ENCODE measurements at places on chromosomes 11 and 22.
A peak's percentile ranks its signal among the peaks of the same experiment; 100 is the strongest.

DNA sequence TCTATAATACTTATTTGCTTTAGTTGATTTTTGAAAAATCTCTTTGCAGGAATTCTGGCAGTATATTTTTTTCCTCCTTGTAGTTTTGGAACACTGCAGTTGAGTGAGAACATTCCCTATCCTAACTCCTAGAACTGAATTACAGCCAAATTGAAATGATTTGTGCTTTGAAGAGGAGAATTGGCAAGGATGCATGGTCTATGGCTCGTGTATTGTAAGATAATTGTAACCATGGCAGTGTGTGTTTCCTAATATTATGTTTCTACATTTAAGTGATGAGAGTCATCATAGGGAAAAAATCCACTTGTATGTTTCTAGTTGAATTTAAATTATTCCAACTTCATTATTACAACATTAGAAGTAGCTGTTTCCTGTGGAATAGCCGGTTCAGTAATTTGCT, 80.9 kb upstream of the MYO18B start:
- no peak for DNase-seq

DNA sequence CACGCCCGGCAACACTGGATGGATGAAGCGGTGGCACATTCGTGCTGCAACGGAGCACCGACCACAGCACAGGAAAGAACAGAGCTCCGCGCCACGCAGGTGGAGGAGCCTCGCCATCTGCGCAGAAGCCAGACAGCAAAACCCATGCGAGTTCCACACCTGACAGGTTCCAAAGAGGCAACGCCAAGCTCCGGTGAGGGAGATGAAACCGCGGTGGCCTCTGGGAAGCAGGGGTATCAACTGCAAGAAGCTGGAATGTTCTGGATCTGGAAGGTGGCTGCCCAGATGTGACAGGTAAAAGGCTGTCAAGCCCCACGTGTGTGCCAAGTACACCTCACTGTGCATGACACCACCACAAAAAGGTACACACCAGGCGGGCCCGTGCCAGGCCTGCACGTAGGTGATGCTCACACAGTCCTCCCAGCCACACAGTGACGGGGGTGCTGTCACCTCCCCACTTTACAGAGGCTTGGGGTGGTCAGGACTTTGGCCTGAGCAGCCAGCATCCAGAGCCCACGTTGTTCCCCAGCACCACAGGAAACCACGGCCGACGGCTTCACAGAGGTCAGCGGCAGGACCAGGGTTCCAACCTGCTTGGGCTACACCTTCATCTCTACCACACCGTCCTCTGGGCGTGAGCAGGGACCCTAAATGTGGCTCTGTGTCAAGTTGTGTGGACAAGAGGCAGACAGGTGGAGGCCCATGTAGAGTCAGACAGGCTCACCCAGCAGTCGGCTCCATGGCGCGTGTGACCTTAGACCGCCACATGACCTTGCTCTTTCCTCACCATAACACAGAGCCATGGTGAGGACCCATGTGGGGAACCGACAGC, 19.7 kb upstream of the EFCAB6 start:
- DNase-seq = no peak

DNA sequence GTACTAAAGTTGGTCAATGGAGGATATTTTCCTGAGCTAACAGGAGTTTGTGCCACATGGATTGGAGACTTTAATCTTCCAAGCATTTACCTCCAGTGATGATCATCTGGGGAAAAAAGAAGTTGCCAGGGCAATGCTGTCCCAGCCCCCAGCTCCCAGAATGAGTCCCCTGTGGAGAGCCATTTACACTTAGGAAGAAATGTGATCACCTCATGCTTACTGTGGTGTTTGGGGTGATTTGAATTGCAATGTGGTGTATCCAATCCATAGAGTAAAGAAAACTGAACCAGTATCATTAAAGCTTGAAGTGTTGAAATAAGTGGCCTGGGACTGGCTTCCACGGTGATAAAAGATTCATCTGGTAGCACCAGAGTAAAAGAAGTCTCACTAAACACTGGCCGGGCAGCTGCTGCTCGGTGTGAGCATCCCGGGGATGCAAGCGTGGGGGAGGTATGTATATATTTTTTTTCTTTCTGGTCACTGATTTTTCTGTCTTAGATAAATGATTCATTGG, 117.2 kb upstream of the NTM start:
- DNase-seq = no peak

DNA sequence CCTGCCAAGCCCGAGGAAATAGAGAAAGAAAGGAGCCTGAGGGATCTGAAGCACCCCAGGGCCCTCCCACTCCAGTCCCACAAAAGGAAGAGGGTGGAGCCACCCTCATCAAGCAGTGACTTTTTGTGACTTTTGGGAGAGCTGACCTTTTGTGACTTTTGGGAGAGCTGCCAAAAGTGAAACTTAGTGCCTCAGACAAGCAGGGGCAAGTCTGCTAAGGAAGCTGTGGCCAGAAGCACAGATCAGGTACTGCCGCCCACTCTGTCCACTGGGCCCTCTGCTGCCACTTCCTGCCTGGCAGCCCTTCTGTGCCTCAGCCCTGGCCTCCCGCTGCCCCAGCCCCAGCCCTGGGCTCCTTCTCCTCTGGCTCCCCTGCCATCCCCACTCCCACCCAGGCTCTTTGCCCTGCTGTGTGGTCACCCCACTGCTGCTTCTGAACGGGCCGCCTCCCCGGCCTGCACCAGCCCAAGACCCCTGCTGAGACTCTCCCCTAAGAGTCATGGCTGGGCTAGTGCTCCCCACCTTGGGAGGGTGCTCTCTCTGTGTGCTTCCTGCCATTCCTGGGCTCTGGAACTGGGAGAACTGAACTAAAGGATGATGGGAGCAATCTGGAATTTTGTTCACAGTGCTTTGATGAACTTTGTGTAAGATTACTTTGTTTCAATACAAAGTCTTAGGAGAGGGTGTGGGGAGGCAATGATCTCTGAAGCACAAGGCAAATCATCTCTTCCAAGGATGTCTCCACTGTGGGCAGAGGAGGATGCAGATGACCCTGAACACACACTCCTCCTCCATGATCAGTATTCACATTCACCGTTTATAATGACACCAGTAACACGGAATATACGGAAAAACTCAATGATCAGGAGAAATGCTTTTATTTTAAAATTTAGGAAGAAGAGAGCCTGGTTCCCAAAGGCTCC, at the start of gene APOBEC3H:
TSS of gene APOBEC3H (plus strand) at position 147 of the 923 bp plus-strand sequence. CDS start 3,035 bp downstream, outside the sequence.
- DNase-seq = no peak

DNA sequence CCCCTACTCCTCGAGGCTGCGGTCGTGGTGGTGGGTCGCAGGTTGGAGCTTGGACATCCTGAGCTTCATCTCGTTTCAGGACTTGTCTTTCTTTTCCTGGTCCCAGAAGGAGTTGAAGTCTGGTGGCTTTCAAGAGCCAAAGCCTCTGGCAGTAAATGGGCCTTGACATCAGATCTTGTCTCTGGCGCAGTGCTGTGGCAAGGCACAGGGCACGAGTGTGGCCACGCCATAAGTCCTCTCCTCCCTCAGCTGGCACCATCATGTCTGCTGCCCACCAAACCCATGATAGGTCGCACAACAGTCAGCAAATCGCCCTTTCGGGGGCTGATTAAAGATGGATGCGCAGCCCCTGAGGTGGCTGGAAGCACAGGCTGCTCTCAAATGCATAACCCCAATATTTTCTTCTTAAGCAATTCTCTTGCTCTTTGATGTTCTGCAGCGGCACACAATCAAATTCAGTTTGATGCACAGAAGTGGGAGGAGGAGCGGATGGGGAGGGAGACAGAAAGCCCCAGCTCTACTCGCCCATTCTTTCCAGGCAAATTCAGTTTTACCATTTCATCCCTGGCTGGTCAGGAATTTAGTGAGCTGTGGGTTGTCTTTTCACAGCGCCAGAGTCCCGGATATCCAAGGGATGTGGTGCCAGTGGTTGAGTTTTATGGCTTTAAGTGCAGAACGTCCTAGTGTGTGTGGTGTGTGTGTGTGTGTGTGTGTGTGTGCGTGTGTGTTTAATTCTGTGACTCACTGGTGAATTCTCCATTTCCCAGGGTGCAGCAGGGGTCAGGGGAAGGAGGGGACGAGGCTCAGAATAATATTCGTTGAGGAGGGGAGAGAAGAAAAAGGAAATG, 162.0 kb downstream of the DSCAML1 start:
- no peak for DNase-seq

DNA sequence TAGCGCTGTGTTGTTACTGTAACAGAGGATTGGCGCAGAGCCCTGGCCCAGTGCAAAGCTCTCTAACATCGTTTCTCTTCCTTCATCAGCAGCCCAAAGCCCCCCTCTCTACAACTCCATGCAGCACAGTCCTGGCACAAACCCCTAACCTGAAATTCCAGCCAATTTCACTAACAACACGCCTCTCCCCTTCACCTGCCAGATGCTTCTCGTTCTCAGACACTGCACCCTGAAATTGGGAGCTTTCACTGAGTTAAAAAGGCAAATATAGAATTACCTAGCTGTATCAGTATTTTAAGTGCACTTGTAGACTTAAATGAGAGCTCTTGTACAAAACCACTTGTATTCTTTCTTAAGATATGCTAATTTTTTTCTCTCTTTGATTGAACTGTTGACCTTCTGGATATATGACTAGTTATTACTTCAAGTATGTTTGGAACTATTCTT, 16.3 kb downstream of the GRAP2 start:
- DNase-seq = peak; percentile 35

- DNase-seq = no peak
Measured at GRCh38 chr22:38946771-38947170, 10.6 kb upstream of the APOBEC3A start.

- DNase-seq = peak; percentile 17
Measured at GRCh38 chr11:2527621-2528291, 82.9 kb downstream of the KCNQ1 start.

DNA sequence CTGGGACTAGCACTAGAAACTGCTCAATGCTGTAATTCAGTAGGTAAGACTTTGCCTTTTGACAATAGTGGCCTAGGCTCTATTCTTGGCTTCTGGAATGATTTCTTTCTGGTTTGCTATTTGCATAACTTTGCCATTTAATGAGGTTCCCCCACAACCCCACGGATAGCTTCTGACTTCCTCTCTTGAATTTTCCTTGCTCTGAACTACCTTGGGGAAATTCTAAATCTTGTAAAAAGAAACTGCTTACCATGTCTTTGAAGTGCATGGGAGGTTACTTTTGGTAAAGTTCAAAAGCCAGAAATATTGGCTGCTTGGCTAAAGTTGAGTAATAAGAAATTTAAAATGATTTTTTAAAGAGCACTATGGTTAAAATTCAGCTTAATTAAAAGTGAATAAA, 35.3 kb downstream of the CARD18 start:
- no peak for DNase-seq

GRCh38 chr22:20940186-20940651, 23.0 kb downstream of the CRKL start:
- no peak for DNase-seq

DNA sequence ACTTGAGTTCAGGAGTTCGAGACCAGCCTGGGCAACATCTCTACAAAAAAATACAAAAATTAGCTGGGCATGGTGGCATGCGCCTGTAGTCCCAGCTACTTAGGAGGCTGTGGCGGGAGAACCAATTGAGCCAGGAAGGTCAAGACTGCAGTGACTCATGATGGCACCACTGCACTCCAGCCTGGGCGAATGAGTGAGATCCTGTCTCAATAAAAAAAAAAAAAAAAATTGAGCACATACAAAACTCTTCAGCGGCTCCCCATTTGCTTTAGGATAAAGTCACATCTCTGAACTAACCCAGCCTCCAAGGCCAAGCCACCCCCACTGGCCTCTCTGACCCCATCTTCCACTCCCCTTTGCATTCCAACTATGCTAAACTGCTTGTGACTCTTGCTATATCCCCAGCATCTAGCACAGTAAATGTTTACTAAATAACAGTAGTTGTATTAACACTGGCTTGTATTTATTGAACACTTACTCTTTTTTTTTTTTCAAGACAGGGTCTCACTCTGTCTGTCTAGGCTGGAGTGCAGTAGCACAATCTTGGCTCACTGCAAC, 28.9 kb downstream of the CREB3L1 start:
- DNase-seq = no peak

- DNase-seq = no peak
Measured at GRCh38 chr11:13228572-13228971, 49.0 kb upstream of the BMAL1 start.

DNA sequence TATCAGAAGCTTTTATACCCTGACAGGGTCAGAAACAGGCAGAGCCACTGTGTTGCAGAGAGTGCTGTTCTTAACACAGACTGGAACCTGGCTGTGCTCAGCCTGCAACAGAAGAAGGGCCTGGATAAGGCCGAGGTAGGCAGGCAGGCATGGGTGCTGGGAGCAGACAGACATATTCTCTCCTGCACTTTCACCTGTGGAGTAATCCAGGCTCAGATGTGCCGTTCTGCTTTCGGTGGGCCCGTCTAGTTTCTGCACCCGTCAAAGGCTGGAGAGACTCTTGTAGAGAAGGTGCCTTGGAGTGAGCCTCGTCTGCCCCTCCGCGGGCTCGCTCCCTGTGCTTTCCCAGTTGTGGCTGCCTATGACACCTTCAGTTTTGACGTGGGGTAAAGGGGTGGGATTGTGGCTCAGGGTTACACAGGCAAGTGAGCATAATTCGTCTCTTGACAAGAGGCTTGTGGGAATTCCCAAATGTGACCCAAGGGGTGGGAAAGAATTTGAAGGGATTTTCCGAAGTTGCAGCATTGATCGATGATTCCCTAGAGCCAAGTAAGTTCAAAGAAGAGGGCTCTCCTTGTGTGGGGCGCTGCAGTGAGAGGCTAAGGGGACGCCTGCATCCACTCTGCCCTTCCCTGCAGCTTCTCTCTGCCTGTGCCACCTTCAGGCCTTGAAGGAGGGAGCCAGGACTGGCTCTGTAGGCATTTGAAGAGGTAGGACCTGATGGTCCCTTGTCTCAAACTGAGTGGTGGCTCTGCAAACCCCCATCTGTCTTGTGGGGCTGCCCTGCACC, 16.2 kb upstream of the ST3GAL4 start:
- DNase-seq = no peak

DNA sequence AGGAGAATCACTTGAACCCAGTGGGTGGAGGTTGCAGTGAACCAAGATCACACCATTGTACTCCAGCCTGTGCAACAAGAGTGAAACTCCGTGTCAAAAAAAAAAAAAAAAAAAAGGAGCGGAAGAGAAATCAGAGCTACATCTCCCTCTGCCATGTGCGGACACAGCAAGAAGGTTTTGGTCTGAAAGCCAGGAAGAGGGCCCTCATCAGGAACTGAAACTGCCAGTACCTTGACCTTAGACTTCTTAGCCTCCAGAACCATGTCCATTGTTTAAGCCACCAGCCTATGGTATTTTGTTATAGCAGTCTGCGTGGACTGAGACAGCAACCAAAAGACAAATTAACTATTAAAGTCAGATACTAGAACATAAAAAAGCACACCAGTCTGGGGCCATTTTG, 41.6 kb downstream of the KREMEN1 start:
- DNase-seq = no peak

DNA sequence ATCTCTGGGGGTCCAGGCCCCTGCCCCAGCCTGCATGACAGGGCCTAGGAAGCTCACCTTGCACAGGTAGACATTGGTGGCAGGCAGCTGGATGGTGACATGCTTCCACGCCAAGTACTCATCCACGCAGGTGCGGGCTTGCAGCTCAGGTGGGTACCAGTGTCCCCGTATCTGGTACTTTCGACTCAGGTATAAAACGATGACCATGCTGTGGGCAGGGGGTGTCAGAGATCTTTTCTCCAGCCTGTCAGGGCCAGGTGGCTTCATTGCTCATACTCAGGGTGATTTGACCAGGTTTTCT, 1.6 kb upstream of the GSTT4 start:
- DNase-seq = no peak

- DNase-seq = no peak
Measured at GRCh38 chr11:12480401-12480800, 103.0 kb downstream of the PARVA start.

- DNase-seq = no peak
Measured at GRCh38 chr11:123856444-123856843, 29.0 kb downstream of the TMEM225 start.

Measured in right hindlimb (tissue), 1 donor.